A549 treated with GW870086 at 1 μM for 4 hours (cell line): ENCODE measurements at places on chromosomes 12 and 14. TPM values are rescaled to one million over a fixed set of nuclear protein-coding genes. Genes with fewer than 3 reads are reported as not detected.

SOAT2 gene
- 0.06 to 0.44 TPM (median 0.40 TPM) in 5 replicates for total RNA-seq

SLC25A47 gene
- total RNA-seq, result not detected in 5 replicates

HSPA2 gene
- 34.1 to 40.2 TPM (median 36.5 TPM) in 5 replicates for total RNA-seq

DPF3 gene
- 0.05 to 0.30 TPM (median 0.15 TPM) in 4 of 5 replicates, not detected in the other for total RNA-seq

KRT71 gene
- not detected in 5 replicates for total RNA-seq

PTMS gene
- 593 to 907 TPM (median 774 TPM) in 5 replicates for total RNA-seq
